ENCODE measurements at places on chromosomes 5 and 9. TPM values are rescaled to one million over a fixed set of nuclear protein-coding genes. Genes with fewer than 3 reads are reported as not detected.

The EPB41L4A gene
- 37.7 TPM for total RNA-seq

The DDX31 gene
- total RNA-seq = 16.7 TPM

The SAPCD2 gene
- 15.1 TPM for total RNA-seq

GRCh38 chr5:33973271-33973670 lies 11.2 kb downstream of the SLC45A2 start:
- peaks cover 9% of the 10 kb centered on the region for H3K4me1 ChIP-seq
- no peaks in the 10 kb centered on the region for H3K36me3 ChIP-seq
- no peaks in the 10 kb centered on the region for H3K27me3 ChIP-seq
- no peak overlapping the region for H3K27ac ChIP-seq

DNA sequence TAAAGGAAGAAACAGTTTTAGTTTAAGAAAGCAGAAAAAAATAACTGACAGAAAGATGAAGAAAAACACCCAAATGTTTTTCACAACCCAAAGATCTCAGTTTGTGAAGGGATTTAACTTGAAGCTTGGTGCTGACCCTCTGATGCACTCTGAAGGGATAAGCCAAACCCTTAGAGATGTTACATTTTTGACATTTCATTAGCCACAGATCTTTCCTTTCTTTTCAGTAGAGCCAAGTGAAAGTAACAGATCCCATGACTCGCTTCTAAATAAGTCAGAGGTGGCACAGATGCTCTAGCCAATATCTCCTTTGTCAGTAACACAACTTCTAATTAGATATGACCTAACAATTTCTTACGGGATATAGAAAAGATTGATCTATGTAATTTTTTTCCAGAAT lies 394.5 kb upstream of the EDIL3 start:
- DNase-seq = no peak
- H3K4me3 ChIP-seq = no peak overlapping the region

The SHOC1 gene
- total RNA-seq = not detected

- DNase-seq = no peak
- H3K27me3 ChIP-seq = no peaks in the 10 kb centered on the region
- H3K4me3 ChIP-seq = no peak overlapping the region
- H3K27ac ChIP-seq = no peak overlapping the region
These were observed 517.2 kb downstream of the SPOCK1 start for GRCh38 chr5:136981936-136982335.

DNA sequence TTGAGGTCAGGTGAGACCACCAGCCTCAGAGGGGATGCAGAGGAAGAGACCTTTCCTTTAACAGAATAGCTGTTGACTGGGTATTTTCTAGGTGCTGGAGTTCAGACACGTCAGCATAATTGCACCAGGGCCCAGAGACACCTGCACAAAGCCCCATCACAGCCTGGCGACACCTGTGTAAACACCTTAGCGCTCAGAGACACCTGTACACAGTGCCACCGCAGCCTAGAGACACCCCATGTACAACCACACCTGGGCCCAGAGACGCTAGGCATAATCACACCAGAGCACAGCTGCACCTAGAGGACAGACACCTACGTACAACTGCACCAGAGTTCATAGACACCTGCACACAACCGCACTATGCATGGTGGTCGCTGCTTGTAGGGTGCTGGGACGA lies 1.0 kb downstream of the TRIP13 start:
- DNase-seq = no peak
- no peaks in the 10 kb centered on the region for H3K27me3 ChIP-seq
- H3K27ac ChIP-seq = no peak overlapping the region
- peak overlapping the region; percentile 74 for H3K4me3 ChIP-seq

GRCh38 chr9:69178583-69179011 lies 4.5 kb downstream of the TJP2 start:
- H3K27me3 ChIP-seq = no peaks in the 10 kb centered on the region
- DNase-seq = no peak
- peaks cover 68% of the 10 kb centered on the region for H3K4me1 ChIP-seq
- H3K36me3 ChIP-seq = peaks cover 3% of the 10 kb centered on the region

GRCh38 chr9:35237311-35237710 lies 75.5 kb downstream of the UNC13B start:
- peaks cover 36% of the 10 kb centered on the region for H3K4me1 ChIP-seq
- no peak for DNase-seq
- H3K4me3 ChIP-seq = peak overlapping the region; percentile 61
- no peaks in the 10 kb centered on the region for H3K27me3 ChIP-seq
- H3K27ac ChIP-seq = peak overlapping the region; percentile 91

Measured in progenitor cell of endocrine pancreas (in vitro differentiated cells).